Mucosa of descending colon (tissue), 3 donors: ENCODE measurements at places on chromosomes 2 and 18. TPM values are rescaled to one million over a fixed set of nuclear protein-coding genes. Genes with fewer than 3 reads are reported as not detected.

DNA sequence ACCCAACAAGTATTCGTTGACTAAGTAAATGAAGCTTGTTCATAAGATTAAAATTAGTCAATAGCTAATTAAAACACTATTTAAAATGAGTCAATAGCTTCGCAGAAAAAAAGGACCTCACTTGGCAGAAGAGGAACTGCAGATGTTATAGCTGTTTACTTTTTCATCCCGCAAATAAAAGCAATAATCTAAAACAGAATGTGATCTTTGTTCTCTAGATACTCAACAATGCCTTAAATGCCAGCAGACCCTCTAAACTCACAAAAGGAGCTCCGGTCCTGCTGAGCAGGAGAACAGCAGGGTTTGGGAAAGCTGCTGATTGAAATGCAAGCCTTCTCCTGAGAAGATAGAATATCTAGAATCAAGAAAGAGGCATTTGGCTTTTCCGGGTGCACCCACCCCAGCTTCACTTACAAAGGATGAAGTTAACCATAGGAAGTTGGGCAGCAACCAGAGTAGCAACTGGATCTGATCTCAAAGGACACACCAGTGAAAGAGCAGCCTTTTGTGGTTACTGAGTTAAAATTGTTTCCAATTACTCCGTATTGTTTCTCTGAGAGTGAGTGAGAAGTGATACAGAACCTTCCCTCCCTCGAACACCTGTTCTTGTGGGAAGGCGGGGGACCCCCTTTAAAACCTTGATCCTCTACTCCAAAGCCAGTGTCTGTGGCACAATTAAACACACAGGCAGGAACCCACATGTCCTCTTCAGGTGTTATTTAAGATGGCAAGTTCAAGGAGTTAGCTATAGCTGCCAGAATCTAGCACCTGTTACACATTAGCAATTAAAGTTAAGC lies 6.8 kb downstream of the CCBE1 start:
- no peak for DNase-seq

DNA sequence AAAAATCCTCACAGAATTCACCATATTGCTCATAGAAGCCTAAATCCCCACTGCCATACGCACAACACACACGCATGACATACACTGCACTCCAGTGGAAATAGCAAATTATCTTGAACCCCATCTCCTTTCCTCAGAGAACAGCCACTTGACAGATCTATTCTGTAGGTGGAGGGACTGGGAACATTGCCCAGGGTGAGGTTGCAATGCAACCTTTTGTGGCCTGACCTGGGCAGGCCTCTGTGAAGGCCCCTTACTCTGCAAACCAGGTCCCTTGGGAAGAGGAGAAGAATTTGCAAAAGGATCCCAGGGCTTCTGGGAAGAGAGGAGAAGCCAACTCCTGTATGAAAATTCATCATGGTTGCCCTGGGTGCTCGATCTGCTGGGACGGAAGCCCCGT lies 51.9 kb downstream of the SDC1 start:
- no peak for DNase-seq

GRCh38 chr2:11131166-11131920 lies 23.9 kb upstream of the SLC66A3 start:
- DNase-seq = no peak

- no peak for DNase-seq
Measured at GRCh38 chr2:121562269-121563176, 31.8 kb downstream of the RNU4ATAC start.

- DNase-seq = peak; percentile 80
Measured at GRCh38 chr2:239399433-239399920, 1.3 kb downstream of the HDAC4 start.

GRCh38 chr2:116491292-116491691 lies 1323.2 kb upstream of the DDX18 start:
- DNase-seq = no peak

- no peak for DNase-seq
Measured at GRCh38 chr18:46042571-46043123, 29.4 kb downstream of the PSTPIP2 start.

DNA sequence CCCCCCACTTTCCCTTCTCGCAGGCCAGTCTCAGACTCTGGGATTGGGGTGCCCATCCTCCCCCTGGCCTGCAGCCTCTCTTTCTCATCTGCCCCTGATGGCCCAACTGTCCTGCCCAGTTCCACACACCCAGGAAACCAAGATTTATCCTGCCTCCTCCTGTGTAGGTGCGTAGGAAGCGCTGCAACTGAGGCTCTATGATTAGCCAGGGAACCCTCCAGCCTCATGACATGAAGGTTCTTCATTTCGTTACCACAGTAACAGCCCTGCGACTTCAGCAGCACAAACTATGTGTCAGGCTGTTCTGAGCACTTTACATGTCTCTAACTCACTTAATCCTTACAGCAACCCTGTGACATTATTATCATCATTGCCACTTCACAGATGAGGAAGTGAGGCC lies 305.9 kb downstream of the CELF4 start:
- no peak for DNase-seq

GRCh38 chr2:49843314-49843713 lies 689.0 kb upstream of the FSHR start:
- no peak for DNase-seq

LRRC30 gene
- total RNA-seq = not detected

DNA sequence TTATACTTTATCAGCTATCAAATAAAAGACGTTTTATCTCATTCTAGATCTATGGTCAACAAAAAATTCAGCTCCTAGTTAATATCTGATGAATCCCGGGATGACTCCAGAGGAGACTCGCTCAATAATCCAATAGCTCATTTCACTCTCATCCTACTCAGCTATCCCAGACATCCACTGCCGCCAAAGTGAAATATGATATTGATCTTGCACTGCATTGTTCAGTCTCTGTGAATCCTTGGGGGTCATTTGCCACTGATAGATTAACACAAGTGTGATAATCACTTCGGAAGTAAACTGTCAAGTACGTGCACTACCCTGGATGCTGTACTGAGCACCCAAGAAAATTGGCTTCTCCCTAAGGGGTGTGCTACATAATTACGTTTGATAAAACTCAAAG lies 249.1 kb downstream of the SUCLG1 start:
- no peak for DNase-seq

GRCh38 chr18:46167971-46168370 lies 63.8 kb downstream of the HAUS1 start:
- peak; percentile 70 for DNase-seq

- no peak for DNase-seq
Measured at GRCh38 chr2:108349571-108349928, 28.2 kb upstream of the SULT1C4 start.

IL37 gene
- total RNA-seq = not detected

DNA sequence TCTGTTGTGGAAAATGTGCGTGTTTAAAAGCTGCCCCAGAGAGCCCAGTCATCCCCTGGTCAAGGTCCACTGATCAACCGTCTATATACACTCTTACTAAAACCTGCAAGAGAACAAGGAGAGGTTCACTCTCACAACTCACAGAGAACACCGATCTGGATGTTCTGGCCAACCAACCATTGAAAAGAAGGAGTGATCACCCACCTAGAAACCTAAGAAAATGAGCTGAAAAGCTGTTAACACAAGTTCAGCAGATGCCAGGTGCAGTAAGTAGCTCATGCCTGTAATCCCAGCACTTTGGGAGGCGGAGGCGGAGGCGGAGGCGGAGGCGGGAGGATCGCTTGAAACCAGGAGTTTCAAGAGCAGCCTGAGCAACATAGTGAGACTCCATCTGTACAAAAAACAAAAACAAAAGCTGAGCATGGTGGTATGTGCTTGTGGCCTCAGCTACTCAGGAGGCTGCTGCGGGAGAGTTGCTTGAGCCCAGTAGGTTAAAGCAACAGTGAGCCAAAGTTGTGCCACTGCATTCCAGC lies 14.5 kb downstream of the ATG16L1 start:
- DNase-seq = no peak

PID1 gene
- total RNA-seq = 49.3 TPM

- no peak for DNase-seq
Measured at GRCh38 chr2:151762694-151763093, 28.4 kb upstream of the NEB start.

- no peak for DNase-seq
Measured at GRCh38 chr2:38988716-38989115, 99.0 kb downstream of the ARHGEF33 start.

DNA sequence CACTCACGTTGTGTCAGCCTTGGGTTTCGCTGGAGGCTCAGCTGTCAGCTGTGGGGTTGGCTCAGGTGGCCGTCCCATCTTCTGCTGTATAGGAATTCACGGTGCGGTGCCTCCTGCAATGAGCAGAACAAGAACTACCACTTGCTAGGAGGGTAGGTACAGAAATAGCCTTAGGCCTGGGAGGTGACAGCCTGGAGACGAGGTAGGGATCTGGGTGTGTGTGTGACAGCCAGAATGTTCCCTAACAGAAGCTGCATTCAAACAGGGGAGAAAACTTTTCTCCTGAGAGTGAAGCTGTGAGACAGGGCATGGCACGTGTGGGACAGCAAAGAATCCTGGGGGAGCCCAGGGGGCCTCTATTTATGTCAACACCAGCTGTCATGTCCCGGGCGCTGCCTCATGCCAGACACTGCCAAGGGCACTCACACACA lies 8.4 kb upstream of the MAL start:
- peak; percentile 17 for DNase-seq

COPS9 gene
- total RNA-seq = 94.3 TPM

- no peak for DNase-seq
Measured at GRCh38 chr2:180334514-180334913, 327.4 kb upstream of the CWC22 start.

POTEI gene
- 0.14 TPM for total RNA-seq

CD226 gene
- total RNA-seq = 1.2 TPM

- DNase-seq = no peak
Measured at GRCh38 chr2:39623917-39624316, 41.8 kb upstream of the TMEM178A start.
